ENCODE measurements at places on chromosomes 5 and 9.

DNA sequence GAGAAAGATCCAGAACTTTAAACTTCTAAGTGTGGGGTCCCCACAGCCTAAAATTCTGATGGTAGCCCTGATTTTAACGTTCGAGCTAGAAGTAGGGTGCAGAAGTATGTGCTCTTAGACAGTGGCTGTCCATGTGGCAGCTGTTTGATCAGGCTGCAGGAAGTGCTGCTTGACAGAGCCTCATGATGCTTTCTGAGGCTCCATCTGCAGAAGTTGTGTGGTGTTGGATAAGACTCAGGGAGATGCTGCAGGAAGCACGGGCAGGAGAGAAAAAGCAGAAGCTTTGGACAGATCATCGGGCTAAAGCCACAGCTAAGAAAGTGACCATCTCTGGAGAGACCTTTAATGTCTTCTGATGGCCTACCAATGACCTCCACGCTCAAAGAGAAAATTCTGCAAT is 8.1 kb downstream of the MTMR12 start:
- DNase-seq = no peak

GRCh38 chr5:40585537-40586267 is 94.0 kb upstream of the PTGER4 start:
- no peak for DNase-seq

GRCh38 chr9:81588148-81588871 is 101.0 kb downstream of the TLE1 start:
- no peak for DNase-seq

GRCh38 chr9:94928691-94929368 is 202.3 kb downstream of the AOPEP start:
- DNase-seq = no peak

DNA sequence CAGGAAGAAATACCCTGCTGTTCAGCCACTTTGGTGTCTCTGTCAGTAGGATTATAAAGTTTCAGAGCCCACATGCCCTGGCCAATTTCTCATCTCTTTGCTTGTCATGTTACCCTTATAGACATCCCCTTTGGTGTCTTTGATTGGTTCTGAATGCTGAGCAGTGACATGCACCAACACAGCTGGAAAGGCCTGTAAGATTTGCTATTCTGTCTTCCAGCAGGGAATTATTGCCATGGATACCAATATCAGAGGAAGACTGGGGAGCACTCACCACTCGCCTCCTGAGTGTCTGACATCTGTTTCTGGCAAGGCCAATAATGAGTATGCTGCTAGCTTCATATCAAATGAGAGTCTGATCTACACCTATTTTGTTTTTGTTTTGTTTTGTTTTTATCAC is 34.4 kb downstream of the RAB3C start:
- no peak for DNase-seq

GRCh38 chr5:106755789-106756188 is 914.9 kb downstream of the EFNA5 start:
- DNase-seq = no peak

DNA sequence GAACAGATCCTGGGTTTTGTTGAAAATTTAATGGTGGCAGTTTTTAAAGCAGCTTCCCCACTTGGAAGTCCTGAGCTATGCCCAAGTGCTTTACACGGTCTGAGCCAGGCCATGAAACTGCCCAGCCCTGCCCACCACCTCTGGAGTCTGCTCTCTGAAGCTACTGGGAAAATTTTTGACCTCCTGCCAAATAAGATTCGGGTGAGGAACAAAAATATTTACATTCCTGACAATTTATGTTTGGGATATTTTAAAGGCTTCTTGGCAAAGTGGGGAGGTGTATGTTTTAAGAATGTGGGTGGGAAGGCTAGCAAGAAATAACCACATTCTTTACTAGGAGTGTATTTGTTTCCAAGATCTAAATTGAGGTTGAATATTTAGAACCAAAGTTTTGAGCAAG is 50.0 kb downstream of the HACD4 start:
- no peak for DNase-seq

DNA sequence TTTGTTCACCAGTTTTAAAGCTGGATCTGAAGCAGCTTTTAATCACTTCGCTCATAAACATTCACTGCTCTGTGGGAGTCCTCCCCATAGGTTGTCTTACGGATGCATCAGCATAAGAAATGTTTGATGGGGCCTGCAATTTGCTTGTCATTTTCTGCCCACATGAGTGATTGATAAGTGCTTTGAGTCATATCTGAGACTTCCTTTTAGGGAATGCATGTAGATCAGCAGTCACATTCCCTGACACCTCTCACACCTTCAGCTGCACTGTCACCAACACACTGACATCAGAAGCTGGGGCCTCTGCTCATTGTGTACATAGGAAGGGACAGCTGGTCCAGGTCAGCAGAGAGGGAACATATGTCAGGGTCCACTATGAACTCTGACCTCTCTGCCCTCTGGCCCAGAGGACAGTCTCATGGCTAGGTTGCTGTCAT is 84.1 kb upstream of the SPATA31D4 start:
- DNase-seq = no peak

DNA sequence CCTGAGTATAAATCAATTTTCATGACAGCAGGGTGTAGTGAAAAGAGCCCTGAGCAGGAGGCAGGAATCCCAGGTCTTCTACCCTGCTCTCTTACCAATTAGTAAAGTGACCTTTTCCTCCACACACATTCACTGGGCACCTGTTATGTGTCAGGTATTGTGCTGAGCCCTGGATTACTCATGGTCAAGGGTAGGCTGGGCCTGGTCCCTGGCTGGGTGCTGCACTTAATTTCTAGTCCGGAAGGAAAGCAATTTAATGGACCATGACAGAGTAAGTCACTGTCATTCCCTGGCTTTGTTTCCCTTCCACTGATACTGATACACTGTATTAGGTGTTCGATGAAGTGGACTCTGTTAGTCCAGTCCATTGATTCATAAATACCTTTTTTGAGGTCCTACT is 29.1 kb upstream of the BRINP1 start:
- DNase-seq = no peak

DNA sequence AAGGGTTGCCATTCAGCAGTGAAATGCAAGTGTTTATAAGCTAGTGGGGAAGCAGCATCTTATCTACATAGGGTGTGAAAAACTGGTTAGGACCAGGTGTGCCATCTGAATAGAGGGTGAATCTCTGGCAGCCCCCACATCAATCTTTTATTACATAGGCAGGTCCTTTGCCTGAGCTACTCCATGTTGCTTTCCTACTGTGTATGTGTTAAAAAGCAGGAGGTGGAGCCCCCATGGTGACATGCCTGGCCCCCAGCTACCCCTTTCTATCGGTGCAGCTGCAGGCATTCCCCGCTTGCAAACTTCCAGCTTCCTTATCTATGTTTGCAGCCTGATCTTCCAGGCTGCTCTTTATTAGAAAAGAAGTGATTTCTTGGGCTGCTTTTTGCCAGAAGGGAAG is 353.5 kb downstream of the SPATA31D1 start:
- DNase-seq = no peak

DNA sequence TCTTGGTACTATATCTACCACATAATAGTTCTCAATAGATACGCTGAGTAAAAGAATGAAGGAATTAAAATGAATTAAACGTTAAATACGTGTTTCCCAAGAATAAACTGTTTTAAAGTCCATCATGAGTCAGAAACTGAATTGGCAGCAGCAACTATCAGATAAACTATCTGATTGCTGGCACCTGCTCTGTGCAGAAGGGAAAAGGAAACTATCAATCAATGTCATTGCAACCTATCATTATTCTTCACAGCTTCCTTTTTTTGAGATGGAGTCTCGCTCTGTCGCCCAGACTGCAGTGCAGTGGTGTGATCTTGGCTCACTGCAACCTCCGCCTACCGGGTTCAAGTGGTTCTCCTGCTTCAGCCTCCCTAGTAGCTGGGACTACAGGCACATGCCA is 8.8 kb upstream of the WDR36 start:
- DNase-seq = no peak

DNA sequence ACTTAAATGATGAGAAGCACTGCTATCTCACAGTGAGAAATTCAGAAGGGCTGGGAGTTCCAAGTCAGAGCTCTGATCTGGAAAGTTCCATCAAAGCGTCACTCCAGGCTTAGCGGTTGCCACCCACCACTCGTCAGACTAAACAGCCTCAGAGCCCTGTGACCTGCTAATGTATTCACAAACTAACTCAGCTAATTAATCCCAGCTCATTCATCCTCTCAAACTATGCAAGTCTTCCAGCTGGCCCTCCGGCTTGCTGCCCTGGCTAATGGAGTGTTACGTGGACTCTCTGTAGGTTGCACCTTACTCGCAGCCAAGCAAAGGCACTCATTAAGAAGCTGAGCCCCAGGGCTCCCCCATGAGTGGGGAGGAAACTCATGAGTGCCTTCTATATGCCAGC is 82.2 kb upstream of the GABRP start:
- no peak for DNase-seq

GRCh38 chr5:139601429-139601828 is 40.3 kb downstream of the UBE2D2 start:
- no peak for DNase-seq

GRCh38 chr9:133615186-133615585 is 6.0 kb upstream of the FAM163B start:
- no peak for DNase-seq

- no peak for DNase-seq
Measured at GRCh38 chr5:16536246-16536645, 70.6 kb upstream of the ZNF622 start.

DNA sequence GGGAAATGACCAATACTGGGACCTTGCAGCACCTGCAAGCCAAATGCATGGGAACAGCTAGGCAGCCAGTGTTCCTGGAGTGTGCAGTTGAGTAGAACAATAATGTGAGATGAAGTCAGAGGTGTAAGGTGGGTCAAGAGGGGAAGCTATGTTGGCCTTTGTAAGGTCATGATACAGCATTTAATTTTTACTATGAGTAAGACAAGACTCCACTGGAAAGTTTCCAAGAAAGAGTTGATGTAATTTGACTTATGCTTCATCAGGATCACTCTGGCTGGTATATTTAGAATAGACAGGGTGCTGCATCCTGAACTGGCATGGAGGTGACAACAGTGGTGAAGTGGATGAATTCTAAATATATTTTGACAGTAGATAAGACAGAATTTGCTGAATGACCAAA is 744.8 kb downstream of the KCTD16 start:
- no peak for DNase-seq

DNA sequence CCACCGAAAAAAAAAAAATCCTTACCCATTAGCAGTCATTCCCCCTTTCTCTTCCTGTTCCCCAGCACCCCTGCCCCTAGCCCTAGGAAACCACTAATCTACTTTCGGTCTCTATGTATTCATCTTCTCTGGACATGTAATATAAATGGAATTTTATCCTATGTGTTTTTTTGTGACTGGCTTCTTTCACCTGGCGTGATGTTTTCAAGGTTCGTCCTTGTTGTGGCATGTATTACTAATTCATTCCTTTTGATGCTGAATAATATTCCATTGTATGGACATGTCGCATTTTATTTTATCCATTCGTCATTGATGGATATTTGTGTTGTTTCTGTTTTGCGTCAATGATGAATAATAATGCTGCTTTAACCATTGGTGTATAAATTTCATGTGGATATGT is 42.8 kb upstream of the SH3GL2 start:
- DNase-seq = no peak

DNA sequence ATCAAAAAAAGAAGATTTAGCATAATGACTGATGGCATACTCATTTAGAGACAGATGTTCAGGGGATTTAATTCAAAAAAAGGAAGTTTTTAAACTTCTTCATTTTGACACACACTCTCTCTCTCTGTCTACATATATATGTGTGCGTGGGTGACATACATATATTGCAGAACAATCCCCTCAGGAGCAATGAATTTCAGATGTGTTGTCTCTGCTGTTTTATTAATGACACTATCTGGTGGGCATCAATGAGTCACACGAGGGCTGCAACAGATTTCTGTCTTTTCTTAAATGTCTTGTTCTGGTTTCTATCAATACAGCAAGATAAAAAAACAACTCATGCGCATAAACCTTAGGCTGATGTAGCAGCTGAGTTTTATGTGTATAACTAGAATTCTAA is 123.5 kb upstream of the SLCO6A1 start:
- DNase-seq = no peak

DNA sequence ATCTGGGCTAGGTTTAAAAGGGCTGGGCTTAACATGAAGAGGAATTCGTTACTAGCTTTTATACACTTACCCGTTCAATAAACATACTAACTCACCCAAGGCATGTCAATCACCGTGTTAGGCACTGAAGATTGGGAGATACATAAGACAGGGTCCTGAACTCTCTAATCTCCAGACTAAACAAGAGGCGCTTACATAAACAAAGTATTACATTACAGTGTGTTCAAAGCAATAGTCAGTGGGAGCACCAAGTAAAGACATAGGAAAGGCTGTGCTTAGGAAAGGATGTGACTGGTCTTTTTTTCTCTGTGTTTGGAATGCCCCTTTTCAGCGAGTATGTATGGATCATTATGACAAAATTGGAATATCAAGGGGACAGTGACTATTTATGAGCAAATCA is 203.6 kb upstream of the ADRA1B start:
- no peak for DNase-seq

- DNase-seq = no peak
Measured at GRCh38 chr5:140134277-140134935, 8.7 kb downstream of the IGIP start.

DNA sequence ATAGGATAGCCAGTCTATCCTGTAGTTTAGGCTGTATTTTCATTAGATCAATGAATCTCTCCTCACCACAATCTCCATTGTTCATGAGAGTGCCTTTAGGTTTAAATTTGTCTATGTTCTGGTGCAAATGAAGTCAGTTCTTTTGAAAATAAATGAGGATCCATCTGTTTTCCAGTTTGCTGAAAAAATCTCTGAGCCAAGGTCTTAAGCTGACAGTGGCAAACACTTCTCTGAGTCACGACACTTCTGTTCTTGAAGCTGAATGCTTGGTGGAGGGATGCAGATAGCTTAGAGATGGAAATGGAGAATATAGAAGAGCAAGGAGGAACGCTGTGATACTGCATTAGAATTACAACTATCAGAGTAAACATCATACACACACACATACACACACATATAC is 34.9 kb downstream of the DMRTA1 start:
- no peak for DNase-seq

DNA sequence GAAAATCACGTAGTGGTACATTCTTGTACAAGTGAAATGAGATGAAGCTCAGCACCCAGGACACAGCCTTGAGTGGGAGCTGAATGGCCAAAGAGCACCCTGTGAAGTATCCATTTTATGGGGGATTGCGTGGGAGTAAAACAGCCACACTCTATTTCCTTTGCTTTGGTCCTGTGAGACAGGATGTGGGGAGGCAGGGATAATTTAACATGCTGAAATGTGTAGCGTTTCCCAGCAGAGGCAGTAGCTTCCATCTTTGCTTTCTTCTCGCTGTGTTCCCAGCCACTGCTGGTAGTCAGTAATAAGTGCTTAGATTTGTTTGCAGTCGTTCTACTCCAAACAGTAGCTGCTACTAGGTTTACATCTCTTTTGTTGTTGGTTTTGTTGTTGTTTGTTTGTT is 4.4 kb downstream of the IL31RA start:
- no peak for DNase-seq

DNA sequence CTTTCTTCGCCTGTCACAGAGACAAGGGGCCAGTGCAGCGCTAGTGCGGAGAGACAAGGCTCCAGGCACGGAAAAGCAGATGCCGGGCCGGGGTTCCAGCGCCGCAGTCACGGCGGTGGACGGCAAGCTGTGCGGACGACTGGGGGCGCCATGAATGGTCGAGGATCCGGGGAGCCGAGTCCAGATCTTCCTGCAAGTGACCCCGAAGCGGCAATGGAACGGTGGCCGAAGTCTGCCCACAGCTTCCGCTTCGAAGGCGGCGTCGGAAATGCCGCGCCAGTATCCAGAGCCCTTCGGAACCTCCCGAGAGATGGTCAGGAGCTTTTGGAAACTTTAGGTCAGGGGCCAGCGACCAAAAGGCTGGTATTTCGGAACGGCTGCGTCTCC is 601 bp upstream of the FAF2 start:
- DNase-seq = no peak

- no peak for DNase-seq
Measured at GRCh38 chr5:94694671-94695070, 76.2 kb downstream of the SLF1 start.

Data from NCI-H187 (cell line).